Stimulated activated CD4-positive, alpha-beta T cell treated with anti-CD3 and anti-CD28 coated beads, TNF-alpha, amount 100 ng/mL, for 1 hour (primary cell): ENCODE measurements at places on chromosomes 2 and 18.

GRCh38 chr2:182165202-182165601 lies 179.5 kb downstream of the PPP1R1C start:
- DNase-seq, result no peak

- DNase-seq, result no peak
Observed at GRCh38 chr18:49876536-49876935, 63.2 kb upstream of the ACAA2 start.

- DNase-seq, result no peak
Observed at GRCh38 chr18:62735387-62735786, 20.0 kb downstream of the PHLPP1 start.

GRCh38 chr2:43136876-43137275 lies 89.5 kb downstream of the ZFP36L2 start:
- DNase-seq, result peak; percentile 66

GRCh38 chr18:53850902-53851301 lies 373.6 kb downstream of the MBD2 start:
- no peak for DNase-seq

- DNase-seq, result no peak
Observed at GRCh38 chr2:65064728-65065552, 8.7 kb downstream of the CEP68 start.

GRCh38 chr18:8797206-8797605 lies 91.8 kb downstream of the MTCL1 start:
- DNase-seq, result no peak

DNA sequence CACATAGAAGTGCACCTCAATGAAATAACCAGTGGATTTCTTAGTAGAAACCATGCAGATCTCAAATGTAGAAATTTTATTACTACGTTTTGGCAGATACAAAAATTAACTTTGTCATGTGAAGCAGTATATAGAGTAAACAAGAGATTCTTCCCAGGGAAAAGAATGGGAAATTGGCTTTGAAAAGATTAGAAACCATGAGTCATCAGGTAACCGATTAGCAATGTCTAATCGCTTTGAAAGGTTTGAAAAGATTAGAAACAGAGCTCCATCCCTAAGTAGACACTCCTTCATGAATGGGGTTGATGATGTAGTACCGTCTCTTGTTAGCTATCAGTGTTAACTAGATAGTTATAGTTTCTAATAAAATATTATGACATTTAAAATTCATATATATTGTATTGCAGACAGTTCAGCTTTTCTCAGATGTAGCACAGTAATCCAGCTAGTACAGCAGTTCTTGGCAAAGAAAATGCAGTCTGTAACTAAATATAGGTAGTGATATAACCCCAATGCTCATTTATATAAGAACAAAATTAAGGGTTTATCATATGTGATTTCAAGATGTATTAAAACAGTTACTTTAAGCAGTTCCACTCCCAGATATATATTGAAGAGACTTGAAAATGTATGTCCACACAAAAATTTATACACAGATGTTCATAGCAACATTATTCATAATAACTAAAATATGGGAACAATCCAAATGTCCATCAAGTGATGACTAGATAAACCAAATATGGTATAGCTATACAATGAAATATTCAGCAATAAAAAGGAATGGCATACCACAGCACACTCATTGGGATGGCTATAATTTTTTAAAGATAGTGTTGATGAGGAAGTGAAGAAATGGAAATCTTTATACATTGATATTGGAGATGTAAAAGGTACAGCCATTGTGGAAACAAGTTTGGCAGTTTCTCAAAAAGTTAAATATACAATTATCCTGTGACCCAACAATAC lies 113.9 kb downstream of the PTPN4 start:
- no peak for DNase-seq

GRCh38 chr2:130834091-130834930 lies 2.4 kb upstream of the ARHGEF4 start:
- no peak for DNase-seq

DNA sequence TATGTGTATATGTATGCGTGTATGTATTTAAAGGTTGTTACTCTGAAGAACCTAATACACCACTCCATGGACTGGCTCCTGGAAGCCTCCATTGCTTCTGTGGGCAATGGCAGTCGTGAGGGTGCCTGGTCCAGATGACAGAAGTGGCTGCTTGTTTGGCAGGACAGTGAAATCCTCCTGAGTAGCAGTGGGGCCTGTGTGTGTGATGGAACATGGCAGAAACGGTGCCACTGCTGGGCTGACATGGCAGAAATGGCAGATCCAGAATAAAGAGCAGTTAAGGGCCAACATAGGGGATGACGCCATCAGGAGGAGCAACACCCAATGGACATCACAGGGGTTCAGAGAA lies 6.1 kb upstream of the CPLX4 start:
- DNase-seq, result no peak

- DNase-seq, result no peak
Observed at GRCh38 chr2:61327173-61327572, 143.7 kb downstream of the USP34 start.

GRCh38 chr2:227370791-227371312 lies 8.3 kb downstream of the TM4SF20 start:
- no peak for DNase-seq

DNA sequence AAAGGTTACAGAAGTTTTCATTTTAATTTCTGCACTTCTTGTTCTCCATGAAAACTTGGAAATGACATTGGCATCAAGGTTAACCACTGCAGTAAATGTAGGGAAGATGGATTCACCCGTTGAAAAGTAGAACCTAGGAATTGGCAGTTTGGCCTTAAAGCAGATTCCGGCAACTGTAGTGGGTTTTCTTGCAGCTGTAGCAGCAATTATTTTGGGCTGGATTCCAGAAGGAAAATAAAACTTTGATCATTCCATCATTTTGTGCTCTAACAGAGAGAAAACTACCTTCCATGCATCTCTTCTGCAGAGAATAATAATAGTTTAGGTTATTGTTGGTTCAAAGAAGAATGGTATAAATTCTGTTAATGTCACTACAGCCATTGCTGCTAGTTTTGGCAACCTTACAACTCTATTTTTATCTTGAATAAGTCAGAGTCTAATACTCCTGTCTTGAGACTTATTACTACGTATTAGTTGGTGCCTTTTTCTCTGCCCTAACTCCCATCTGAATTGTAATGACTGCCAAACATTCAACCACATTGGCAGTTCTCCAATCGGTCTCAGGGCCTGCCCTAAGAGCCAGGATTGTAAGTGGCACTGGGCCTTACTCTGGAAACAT lies 178.1 kb upstream of the PIEZO2 start:
- no peak for DNase-seq

DNA sequence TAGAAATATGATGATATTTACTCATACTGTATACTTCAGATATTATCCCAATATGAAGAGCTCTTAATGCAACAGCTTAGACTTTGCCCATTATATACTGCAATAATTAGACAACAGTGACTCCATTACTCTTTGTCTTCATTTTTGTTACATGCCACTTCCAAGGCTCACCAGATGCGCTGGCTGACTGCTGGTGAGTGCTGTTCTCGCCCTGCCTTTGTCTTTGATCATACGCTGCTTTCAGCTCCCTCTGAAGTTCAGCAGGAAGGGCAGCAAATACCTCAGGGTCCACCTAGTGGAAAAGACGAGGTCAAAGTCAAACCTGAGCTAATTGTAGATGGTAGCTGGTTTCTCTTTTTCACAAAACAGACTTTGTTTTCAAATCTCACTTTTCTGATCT lies 66.3 kb downstream of the EIF5B start:
- no peak for DNase-seq

- DNase-seq, result no peak
Observed at GRCh38 chr18:62634979-62635630, 80.2 kb upstream of the PHLPP1 start.

- no peak for DNase-seq
Observed at GRCh38 chr2:234967870-234968208, 16.0 kb downstream of the SH3BP4 start.

DNA sequence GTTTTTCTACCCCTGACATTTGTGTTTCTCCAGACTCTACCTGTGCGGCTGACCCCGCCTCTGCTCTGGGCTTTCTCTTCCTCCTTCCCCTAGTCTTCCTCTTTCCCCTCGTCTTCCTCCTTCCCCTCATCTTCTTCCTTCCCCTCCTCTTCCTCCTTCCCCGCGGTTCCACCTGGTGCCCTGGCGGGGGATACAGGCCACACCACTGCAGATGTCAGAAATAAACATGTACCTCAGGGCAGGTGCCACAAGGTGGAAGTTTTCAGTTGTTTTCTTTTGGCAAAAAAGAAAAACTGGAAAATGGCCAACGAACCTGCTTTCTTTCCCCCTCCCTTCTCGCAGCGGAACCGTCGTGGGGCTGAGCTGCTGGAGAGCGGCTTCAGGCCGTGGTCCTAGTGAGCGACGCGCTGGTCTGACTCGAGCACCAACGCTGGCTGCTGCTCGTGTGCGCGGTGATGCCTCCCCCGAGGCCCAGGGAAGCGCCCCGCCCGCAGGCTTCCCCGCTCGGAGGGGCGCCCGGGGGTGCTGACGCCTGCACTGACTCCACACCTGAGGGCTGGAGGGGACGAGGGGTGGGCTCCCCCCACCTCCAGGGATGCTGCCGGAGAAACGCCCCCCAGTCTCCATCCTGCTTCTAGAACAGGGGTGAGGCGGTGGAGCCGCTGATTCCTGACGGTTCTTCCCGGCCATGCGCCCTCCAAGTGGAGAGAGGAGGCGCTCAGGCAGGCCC lies 83.7 kb upstream of the ZNF516 start:
- no peak for DNase-seq

DNA sequence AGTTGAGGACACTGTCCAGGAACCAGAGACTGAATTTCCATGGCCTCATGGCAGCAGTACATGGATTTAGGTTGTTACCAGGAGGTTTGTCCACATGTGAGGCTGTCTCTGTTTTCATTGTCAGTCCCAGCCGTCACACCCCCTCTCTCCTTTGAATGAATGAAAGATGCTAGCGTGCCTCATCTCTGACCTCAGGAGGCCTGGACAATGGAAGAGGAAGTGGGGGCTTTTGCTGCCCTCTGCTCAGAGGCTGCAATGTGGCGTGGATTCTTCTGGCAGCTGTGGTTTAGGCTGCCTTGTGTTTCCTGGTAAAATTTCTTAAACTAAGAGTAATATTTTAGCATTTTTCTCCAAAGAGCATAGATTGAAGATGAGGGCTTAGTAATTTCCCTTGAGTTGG lies 47.5 kb downstream of the RAB31 start:
- DNase-seq, result no peak

DNA sequence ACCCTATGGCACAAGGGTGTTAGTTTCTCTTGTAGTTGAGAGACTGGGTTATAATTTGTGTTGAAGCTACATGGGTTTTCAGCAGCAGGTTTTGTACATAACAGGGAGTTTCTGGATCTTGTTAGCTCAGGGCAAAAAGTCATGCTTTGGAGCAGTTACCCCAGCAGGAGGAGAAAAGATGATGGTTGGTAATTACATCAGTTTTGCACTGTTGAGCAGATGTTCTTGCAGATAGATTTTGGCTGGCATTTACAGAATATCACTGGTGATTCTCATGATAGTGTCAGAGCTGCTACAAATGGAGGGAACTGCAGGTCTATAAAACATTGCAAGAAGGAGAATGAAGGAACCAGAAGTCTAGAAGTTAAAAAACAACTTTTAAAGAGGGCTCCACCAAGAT lies 215.2 kb upstream of the ATP5MC3 start:
- DNase-seq, result no peak

DNA sequence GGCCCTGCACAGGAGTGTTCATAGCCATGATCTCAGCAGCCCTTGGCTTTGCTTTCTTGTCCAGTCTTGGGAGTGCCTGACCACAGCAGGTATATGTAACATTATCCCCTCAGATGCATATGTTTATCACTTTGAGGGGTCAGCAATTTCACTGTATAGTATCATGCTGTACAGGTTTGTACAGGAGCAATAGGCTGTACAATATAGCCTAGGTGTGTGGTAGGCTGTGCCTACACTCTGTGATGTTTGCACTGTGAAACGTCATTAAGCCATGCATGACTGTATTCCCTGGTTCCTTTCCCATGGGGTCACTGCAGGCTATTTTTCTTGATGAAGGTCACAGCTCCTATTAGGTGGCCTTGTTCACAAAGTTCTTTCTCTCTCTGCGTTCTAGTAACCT lies 4.7 kb upstream of the IL36G start:
- no peak for DNase-seq

GRCh38 chr2:160246356-160246755 lies 46.3 kb upstream of the ITGB6 start:
- no peak for DNase-seq

DNA sequence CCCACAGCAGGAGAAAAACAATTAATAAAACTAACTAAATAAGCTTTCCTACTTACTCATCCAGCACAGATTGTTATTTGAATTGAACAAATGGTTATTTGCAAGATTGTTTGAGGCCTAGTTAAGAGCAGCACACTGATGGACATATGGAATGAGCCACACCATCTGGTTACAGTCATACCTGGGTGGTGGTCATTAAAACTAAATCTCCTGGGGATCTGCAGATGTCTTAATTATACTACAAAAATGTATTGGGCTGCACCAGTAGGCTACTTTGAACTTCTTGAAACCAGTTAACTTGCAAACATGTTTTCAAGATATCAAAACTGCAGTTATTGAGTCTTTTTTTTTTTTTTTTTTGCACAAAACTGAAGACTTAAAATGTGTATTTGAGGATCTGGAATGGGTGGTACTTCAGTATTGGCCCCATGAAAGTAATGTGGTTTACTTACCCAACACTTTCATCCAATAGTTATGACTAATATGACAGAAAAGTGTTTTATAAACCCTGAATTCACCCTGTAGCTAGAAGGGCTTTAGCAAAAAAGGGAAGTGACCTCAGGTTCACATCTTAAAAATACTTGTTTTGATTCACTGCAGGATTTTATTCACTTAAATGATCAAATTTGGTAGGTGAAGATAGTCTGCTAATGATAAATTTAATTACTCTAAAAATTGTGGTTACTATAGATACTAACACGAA lies 10.8 kb downstream of the AGFG1 start:
- DNase-seq, result no peak

DNA sequence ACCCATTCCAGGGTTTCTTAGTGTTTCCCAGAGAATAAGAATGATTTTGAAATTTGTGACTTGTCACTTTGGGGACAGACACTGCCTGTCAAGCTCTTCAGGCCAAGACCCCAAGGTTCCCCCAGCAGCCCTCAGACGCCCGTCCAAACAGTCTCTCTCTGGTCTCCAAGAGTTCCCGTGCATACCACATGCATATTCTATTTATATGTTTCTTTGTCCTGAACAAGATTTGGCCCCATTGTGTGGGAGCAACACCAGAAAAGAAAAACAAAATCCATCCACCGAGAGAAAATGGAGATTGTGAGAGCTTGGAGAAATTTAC lies 52.2 kb upstream of the CTAGE1 start:
- no peak for DNase-seq

DNA sequence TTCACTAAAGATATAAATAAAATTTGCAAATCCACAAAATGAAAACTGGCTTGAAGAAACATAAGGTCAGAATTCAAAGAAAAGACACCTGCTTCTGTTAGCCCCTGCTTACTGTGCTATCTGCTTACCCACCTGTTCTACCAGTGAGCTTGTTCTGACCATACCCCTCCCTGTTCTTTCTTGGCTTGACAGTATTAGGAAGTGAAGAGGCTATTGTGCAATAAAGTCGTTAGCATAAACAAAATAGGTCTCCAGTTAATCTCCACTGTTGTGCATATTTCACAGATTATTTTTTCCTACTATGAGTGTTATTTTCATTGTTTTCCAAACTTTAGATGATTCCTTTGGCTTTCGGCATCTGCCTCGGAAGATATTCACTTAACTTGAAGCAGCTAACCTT lies 322.1 kb downstream of the CCDC85A start:
- no peak for DNase-seq
